HFFc6 (cell line): ENCODE measurements at places on chromosomes 5 and 9.

- DNase-seq: no peak
These were observed 93.2 kb downstream of the GLIS3 start for GRCh38 chr9:4206718-4207117.

GRCh38 chr9:85053206-85053786, 383.8 kb downstream of the NTRK2 start:
- DNase-seq: no peak

DNA sequence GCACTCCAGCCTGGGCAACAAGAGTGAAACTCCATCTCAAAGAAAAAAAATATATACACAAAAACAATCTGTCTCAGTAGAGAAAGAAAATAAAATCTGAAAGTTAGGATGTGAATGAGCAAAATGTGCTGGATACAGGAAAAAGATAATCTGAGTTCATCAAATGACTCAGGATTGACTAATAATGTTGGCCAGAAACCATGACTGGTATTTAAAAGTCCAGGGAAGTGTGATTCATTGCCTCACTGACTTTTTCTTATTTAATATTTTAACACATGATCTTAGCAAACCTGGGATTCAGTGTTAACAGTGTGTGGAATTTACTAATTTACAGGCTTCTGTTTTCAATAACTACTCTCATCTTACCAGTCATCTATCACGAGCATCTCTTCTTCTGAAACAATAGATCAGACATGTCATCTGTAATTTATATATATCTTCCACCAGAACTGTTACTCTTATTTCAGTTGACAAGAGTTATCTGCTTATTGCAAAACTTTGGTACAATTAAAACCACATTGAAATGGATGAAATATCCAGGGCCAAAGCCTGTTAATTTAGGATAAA, 256.7 kb downstream of the CDH12 start:
- peak; percentile 40 for DNase-seq

DNA sequence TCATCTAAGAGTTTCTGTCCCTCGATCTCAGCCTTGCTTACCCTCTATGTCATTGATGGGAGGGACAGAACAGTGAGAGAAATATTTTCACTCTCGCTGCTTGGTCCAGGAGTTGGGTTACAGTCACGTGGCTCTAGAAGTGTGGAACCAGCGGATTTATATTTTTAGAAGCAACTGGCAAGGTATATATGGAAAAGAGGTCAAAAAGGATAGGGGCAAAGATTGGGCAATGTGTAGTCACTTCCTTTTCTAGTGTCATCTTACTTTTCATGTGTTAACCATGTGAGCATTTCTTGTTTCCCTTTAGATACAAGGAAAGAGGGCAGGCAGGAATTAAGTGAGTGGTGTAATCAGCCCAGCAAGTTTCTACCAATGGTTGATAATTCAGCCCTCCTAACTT, 111.5 kb upstream of the ZNF366 start:
- peak; percentile 21 for DNase-seq

- no peak for DNase-seq
These were observed 127.2 kb downstream of the OLFM1 start for GRCh38 chr9:135214706-135215105.

GRCh38 chr5:142411656-142412425, 87.0 kb upstream of the SPRY4 start:
- no peak for DNase-seq

DNA sequence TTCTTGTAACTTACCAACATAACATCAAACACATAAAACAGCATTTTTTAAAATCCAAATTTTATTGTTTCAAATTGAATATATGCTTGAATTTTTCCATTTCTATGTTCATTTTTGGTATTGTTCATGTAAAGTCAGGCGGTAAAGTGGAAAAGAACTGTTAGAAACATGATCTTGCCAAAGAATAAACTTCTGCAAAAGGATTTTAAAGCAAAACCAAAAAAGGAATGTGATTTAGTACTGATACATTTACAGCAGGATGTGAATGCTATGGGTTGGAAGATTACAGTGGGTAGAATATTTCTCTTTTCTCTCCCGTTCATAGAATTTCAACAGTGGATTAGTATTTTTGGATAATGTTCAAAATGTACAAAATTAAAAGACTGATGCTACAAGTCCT, 277.2 kb upstream of the MPDZ start:
- DNase-seq: no peak

DNA sequence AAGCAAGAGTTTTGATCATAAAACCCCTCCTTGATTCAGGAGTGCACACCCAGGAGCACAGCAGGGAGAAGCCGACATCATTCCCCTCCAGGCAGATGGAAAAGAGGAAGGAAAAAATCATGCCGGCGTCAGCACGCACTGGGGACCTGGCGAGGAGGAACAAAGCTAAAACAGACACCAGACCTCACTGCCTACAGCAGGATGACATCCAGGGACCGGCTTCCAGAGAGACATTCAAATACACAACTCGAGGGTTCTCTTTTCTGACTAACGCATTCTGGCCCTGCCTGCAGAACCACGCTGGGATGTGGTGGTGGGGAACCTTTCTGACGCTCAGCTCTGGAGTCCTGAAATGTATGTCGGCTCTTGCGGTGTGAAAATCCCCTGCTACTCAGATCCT, 2.7 kb downstream of the UBAC1 start:
- no peak for DNase-seq

GRCh38 chr5:169279125-169279524, 21.8 kb downstream of the SLIT3 start:
- no peak for DNase-seq

- DNase-seq: no peak
These were observed 9.6 kb downstream of the LRRC8A start for GRCh38 chr9:128891321-128892220.

DNA sequence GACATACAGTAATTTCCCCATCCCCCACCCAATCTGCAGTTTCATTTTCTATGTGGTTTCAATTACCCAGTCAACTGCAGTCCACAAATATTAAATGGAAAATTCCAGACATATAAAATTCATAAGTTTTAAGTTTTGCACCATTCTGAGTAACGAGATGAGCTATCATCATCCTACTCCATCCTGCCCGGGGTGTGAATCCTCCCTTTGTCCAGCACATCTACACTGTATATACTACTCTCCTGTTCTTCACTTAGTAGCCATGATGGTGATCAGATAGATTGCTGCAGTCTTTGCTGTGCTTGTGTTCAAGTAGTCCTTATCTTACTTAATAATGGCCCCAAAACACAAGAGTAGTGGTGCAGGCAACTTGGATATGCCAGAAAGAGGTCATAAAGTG, 11.3 kb downstream of the OXCT1 start:
- no peak for DNase-seq

DNA sequence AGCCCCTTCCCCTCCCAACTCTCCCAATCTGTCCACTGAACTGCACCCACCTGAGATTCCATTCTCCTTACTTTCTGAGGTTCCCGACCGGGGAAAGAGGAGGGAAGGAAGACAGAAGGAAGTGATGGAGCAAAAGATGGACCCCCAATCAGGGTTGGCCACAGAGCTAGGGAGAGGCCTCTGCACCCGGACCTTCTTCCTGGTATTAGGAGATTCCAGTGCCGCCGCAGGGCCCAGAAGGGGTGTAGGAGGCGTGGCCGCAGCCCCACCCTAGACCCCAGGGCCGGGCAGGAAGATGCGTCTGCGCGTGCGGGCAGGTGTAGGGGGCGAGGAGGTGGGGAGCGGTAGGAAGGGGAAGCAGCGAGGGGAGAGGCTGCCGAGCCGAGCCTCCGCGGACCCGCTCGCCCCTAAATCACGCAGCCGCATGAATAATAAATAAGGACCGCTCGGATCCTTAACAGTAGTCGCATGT, 104.2 kb upstream of the MVB12B start:
- no peak for DNase-seq

GRCh38 chr5:180623411-180623834, 26.0 kb downstream of the FLT4 start:
- DNase-seq: no peak

DNA sequence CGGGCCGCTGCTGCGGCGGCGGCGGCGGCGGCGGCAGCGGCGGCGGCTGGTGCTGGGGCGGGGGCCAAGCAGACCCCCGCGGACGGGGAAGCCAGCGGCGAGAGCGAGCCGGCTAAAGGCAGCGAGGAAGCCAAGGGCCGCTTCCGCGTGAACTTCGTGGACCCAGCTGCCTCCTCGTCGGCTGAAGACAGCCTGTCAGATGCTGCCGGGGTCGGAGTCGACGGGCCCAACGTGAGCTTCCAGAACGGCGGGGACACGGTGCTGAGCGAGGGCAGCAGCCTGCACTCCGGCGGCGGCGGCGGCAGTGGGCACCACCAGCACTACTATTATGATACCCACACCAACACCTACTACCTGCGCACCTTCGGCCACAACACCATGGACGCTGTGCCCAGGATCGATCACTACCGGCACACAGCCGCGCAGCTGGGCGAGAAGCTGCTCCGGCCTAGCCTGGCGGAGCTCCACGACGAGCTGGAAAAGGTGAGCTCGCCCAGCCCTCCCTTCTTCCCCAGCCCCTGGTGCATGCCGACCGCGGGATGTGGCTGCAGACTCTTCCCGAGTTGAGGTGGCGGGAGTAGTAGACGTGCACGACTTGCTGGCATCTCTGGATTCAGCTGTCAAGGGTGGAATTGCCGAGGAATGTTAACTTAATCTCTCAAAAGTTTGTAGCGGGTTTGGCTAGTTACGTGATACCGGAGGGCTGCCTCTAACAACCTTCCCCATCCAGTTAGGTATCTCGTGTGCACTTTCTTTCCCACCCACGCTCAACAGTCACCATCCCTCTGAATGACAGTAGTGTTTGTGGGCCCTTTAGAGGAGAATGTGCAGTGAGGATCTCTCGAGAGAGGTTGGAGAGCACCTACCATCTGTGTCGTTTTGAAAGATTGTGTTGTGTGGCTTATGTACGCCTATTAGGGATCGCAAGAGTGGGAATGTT, 932 bp downstream of the SLC12A2 start:
- peak; percentile 2 for DNase-seq

GRCh38 chr5:116068028-116068632, 16.7 kb upstream of the COMMD10 start:
- peak; percentile 36 for DNase-seq

DNA sequence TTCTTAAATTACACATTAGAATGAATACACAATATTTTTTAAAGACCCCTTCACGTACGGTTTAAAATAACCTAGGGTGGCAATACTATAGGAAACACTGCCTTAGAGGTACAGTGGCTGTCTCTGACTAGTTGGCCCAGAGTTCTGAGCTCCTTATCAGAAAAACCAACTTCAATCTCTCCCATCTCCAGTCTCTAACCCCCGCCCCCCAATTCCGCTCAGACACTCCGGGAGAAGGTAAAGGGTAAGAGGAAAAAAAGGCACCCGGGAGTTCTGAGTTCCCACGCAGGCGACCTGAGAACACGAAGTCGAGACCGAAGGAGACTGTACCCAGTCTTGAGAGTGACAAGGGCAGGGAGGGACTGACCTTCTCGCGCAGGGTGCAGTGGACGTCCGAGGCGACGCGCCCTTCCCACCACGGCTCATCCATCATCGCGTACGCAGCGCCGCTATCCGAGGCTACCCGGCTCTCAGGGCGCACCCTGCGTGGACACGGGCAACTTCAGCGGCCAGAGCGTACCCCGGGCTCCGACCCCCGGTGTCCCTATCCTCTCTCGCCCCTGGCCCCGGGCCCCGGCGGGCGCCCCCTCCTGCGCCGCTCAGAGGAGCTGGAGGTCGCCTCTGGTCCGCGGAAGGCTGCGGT, 752 bp downstream of the CCNJL start:
- DNase-seq: no peak

- DNase-seq: peak; percentile 80
These were observed 28.1 kb downstream of the IL33 start for GRCh38 chr9:6243746-6244145.

DNA sequence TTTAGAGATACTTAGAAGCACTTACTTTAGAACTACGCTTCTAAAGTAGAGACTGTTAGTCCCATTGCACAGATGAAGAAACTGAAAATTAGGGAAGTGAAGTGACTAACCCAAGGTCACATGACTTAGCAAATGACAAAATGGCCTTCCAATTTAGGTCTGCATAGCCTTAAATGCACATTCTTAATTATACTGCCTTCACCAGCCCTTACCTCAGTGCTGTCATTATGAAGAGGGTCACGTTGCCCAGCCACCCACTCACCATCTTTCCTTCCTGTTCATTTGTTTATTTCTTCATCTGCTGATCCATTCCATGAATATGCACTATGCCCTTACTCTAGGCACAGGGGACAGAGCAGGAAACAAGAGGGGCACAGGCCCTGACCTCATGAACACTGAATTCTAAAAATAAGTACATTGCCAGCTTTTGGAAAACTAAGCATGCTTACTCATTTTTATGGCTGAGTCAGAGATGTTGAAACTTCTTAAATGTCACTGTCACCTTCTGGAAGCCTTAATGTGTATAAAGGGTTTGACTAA, 8.6 kb downstream of the HAVCR2 start:
- DNase-seq: peak; percentile 54

GRCh38 chr9:89839449-89839848, 234.6 kb downstream of the GADD45G start:
- DNase-seq: no peak

- peak; percentile 23 for DNase-seq
These were observed 2.5 kb downstream of the PTGES2 start for GRCh38 chr9:128124873-128125579.

- DNase-seq: no peak
These were observed 112.1 kb upstream of the LMX1B start for GRCh38 chr9:126501383-126502331.

DNA sequence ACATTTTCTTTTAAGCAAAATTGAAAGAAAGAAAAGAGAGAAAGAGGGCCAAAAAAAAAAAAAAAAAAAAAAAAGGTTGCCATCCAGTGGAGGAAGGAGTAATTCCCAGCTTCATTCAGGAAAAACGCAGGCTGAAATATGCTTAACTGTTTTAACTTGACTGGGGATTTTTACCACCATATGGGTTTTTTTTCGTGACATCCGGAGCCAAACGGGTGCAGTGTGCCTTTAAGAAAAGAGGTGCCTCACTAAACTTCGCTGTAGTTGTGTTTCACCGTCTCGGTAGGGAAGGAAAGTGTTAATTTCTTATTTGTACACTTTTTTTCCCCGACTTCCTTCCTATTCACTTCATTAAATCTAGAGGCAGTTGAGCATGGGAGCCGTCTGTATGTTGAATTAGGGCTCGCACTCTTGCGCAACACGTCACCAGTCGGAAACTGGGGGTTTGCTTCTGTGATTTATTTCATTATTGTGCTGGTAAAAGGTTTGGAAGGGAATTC, 143.0 kb downstream of the SMARCA2 start:
- DNase-seq: peak; percentile 65

DNA sequence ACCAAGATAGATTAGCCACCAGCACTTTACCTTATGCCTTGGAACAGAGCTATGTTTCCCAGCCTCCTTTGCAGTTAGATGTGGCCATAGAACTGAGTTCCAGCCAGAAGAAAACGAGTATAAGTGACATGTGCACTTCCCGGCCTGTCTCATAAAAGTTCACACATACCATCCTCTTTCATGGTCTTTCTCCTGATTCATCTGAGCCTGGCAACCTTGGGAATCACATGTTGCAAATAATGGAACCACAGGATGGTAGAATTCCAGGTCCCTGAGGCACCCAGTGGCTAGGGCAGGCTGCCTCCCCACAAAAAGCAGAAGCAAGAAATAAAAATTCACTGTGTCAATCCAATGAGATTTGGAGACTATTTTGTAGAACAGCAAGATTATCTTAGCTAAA, 128.1 kb downstream of the PDE4D start:
- DNase-seq: no peak

GRCh38 chr9:136171801-136172411, 33.0 kb downstream of the LHX3 start:
- DNase-seq: no peak
